Activated T-cell treated with anti-CD3 and anti-CD28 coated beads for 4 hours (primary cell): ENCODE measurements at places on chromosomes 4 and X.

GRCh38 chr4:10506077-10506476 lies 48.9 kb upstream of the ZNF518B start:
- no peak for DNase-seq

GRCh38 chrX:122641826-122642225 lies 542.3 kb upstream of the GRIA3 start:
- no peak for DNase-seq

GRCh38 chrX:31092476-31092875 lies 20.6 kb upstream of the FTHL17 start:
- no peak for DNase-seq

GRCh38 chr4:25863347-25863784 lies 578 bp upstream of the SEL1L3 start:
- no peak for DNase-seq

- DNase-seq: no peak
These were observed 18.2 kb downstream of the SH3RF1 start for GRCh38 chr4:169252339-169253112.

DNA sequence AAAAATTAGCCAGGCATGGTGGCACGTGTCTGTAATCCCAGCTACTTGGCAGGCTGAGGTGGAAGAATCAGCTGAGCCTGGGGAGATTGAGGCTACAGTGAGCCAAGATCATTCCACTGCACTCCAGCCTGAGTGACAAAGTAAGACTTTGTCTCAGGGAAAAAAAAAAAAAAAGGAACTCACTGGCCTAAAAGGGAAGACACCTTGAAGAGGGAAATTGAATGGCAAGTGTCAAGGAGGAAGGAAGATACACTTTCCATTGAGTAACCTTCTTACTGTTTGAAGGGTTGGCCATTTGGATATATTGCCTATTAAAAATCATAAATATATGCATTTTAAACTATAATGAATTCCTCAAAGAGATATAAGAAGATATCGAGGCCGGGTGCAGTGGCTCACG lies 147.5 kb upstream of the FAM241A start:
- no peak for DNase-seq

- no peak for DNase-seq
These were observed 69.0 kb upstream of the SPANXN1 start for GRCh38 chrX:145178268-145178667.

DNA sequence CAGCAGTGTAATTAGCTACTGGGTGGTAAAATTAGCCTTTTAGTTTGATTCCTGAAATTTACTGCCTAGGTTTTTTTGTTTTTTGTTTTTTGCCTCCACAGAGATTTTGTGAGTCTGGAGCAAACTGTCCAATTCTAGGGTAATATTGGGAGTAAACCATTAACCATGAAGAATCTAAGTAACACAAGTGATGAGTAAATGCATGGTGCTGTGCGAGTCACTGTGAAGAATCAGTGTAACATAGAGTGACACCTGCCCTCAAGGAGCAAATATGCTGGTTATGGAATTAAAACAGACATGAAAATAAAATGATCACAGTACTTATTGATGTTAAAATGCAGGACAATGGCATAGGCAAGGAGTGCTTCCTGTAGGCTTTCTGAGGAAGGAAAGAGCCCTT lies 60.1 kb downstream of the LRP2BP start:
- no peak for DNase-seq

- DNase-seq: no peak
These were observed 51.7 kb downstream of the WFS1 start for GRCh38 chr4:6321361-6321760.

- DNase-seq: peak; percentile 20
These were observed 25.7 kb upstream of the MND1 start for GRCh38 chr4:153318696-153319320.

GRCh38 chr4:70600977-70601376 lies 8.9 kb downstream of the AMBN start:
- DNase-seq: no peak

GRCh38 chr4:113434247-113434587 lies 327.3 kb downstream of the CAMK2D start:
- DNase-seq: no peak

DNA sequence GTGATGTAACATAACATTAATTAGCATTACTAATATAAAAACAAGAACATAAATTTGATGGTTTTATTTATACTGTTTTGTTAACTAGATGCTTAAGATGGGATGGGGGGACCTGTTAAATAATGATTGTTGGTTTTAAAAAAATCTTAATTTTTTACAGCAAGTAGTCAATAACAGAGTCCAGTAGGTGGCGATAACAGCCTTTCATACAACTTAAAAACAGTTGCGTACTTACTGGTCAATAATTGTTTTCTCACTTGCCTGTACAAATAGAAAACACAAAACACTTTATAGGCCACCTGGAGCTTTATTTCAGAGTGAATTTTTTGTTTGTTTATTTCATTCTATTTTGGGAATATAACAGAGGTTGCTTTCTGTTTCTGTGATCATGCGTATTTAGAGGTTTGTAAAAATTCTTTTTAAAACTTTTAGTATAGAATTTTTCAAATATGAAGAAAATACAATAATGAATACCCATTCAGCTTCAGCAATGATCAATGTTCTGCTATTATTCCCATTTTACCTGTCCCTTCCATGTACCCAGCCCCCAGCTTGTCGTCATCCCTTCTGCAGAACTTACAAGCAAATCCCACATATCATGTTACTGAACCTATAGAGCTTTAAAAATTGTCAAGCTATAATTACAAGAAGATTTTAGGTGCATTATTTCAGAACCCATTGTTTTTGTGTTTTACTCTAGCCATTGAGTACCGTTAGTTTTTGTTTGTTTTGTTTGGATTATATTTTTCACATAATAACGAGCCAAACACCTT lies 97.1 kb downstream of the MRPL1 start:
- no peak for DNase-seq

DNA sequence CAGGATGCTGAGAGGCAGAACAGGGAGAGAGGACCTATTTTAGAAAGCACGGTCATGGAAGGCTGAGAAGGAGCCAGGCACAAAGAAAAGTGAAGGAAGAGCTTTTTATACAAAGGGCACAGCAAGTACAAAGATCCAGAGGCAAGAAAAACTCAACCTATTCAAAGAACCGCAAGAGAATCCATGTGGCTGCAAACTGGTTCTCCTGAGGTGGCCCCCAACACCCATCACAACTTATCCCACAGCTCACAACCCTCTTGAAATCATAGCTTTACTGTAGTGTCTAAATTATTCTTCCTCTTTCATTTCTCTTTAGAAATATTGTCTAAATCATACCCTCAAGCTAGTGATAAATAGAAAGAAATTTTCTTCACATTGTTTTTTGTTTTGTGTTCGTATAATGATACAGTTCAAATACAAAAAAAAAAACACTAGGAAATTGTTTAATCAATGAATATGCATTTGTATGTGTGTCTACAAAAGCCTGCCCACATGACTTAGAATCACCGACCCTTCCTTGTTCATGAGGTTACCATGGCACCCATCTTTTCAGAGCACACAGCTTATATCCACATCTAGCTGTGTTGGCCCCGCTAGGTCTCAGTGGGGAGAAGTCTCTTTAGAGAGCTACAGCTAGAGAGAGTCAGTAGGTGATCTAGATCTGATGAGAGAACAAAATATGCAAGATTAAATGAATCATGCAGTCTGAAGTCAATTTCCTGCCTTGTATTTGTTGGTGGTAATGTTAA lies 126.9 kb upstream of the DCLK2 start:
- no peak for DNase-seq

GRCh38 chrX:141314441-141314840 lies 72.1 kb upstream of the SPANXC start:
- DNase-seq: no peak

DNA sequence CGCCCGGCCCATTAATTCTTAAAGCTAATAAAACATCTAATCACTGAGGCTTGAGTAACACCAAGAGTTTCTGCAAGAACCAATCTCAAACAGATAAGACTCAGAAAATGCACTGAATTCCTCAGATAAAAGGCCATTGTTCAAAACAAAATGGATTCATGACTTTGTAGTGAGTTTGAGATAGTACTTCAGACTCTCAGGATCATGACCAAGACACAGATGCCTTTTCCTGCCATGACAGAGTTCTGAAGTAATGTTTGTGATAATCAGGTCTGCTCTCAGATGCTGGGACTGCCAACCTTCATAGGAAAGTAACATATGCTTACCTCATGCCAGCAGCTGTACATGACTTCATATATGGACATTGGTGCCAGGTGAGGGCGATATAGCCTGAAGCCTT lies 54.6 kb downstream of the NIPAL1 start:
- DNase-seq: no peak

GRCh38 chr4:156439576-156440200 lies 486.0 kb upstream of the CTSO start:
- no peak for DNase-seq

DNA sequence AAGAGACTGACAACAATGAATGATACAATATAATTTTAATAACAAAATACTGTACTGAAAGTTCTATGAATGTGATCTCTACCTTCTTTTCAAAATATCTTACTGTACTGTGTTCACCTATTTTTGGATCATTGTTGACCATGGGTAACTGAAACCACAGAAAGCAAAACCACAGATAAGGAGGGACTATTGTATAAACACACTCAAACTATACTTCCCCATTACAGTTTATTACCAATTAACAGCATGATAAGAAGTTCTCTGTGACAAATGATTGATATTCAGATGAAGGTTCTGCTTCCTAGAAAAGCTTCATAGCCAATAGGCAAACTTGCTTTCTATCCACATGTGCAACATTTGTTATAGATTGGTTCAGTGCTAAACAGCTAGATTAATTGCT lies 50.1 kb downstream of the GABRG1 start:
- no peak for DNase-seq

- DNase-seq: no peak
These were observed 218.9 kb downstream of the PCDH7 start for GRCh38 chr4:30939069-30939468.

DNA sequence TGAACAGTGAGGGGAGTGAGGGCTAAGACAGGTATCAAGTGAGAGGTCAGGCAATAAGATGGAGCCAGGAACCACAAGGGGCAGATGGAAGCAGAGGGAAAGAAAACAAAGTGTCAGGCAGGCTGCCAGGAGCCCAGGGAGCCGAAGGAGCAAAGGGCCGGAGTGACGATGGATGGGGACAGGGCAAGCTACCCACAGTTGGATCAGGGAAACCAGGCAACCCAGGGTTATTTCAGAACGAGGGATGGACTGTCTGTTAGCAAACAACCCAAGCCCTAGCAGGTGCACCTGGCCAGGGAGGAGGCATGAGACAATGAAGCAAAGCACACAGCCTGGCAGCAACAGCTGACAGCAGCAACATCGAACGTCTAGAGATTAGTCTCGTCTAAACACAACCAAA lies 39.2 kb downstream of the SEL1L3 start:
- DNase-seq: no peak

- DNase-seq: no peak
These were observed 215.5 kb upstream of the VEGFC start for GRCh38 chr4:177008071-177008835.

DNA sequence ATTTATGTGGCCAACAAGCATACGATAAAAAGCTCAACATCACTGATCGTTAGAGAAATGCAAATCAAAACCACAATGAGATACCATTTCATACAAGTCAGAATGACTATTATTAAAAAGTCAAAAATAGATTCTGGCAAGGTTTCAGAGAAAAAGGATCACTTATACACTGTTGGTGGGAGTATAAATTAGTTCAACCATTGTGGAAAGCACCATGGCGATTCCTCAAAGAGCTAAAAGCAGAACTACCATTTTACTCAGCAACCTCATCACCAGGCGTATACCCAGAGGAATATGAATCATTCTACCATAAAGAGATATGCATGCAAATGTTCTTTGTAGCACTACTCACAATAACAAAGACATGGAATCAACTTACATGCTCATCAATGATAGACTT lies 478.7 kb upstream of the GALNTL6 start:
- DNase-seq: no peak

DNA sequence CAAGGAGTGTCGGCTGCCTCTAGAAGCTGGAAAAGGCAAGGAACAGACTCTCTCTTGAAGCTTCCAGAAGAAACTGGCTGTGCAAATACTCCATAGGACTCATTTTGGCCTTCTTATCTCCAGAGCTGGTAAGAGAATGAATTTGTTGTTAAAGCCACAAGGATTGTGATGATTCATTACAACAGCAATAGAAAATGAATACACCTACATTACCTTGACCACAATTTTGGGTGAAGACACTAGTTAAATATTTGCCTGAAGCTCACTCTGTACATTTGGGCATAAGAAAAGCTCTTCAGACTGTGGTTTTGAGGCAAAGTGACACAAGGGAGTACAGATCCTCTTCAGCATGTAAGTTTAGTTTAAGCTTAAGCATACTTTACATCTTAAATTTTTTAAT lies 134.5 kb upstream of the TLL1 start:
- DNase-seq: no peak

DNA sequence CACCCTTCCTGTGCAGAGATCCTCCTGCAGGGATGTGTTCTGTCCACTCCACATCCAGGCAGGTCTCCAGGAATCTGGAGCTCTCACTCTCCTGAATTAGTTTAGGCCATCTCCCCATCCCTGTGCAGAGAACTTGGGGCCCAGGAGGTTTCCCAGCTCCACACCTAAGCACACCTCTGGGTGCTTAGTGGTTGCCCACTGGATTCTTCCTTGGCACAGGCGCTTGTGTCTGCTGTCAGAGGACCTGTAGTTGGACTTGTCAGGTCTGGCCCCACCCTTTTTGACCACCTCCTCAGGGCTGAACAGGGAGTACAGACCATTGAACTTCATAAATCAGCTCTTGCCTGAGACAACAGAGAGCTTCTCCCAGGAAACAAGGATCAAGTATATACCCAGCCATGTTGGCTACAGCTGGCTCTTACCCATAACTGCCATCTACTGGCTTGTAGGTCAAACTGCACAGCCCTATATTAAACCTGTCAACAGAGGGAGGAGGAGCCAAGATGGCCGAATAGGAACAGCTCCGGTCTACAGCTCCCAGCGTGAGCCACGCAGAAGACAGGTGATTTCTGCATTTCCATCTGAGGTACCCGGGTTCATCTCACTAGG lies 275.5 kb downstream of the PPARGC1A start:
- DNase-seq: no peak

DNA sequence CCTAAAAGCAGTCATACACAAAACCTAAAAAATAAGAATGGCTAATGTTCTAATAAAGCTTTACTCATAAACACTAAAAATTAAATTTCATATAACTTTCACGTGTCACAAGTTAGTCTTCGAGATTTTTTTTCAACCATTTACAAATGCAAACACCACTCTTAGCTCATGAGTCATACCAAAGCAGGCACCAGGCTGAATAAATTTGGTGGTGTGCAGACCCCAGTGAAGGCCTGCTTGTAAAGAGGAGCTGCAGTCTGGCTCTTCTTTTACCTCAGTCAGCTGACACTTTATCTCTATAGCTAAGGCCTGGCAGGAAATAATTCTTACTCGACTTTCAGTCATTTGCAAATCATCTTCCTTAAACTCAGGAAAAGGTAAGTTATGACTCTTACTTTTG lies 37.4 kb downstream of the CLOCK start:
- DNase-seq: no peak
